T-helper 2 cell (primary cell): ENCODE measurements at places on chromosomes 1 and 21.

- DNase-seq = no peak
These were observed 9.7 kb upstream of the HMGCS2 start for GRCh38 chr1:119778359-119778758.

GRCh38 chr1:116165572-116165971 lies 54.4 kb downstream of the MAB21L3 start:
- no peak for DNase-seq

- no peak for DNase-seq
These were observed 149.1 kb downstream of the FCRL5 start for GRCh38 chr1:157403203-157403602.

GRCh38 chr1:39426346-39426745 lies 65.1 kb upstream of the BMP8A start:
- no peak for DNase-seq

DNA sequence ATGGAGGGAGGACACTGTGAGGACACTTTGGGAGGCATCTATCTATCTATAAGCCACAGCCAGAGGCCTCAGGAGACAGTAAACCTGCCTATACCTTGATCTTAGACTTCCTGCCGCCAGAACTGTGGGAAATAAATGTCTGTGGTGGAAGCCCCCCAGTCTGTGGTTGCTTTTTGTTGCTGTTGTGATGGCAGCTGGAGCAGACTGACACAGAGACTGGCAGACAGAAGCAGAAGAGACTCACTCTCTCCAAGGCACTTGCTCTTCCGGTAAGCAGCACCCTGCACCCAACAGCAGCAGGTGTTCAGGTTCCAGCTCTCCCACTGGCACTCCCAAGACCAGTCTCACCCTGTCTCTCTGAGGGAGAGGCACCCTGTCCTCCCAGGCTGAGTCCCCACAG lies 297.6 kb downstream of the TTLL7 start:
- no peak for DNase-seq

DNA sequence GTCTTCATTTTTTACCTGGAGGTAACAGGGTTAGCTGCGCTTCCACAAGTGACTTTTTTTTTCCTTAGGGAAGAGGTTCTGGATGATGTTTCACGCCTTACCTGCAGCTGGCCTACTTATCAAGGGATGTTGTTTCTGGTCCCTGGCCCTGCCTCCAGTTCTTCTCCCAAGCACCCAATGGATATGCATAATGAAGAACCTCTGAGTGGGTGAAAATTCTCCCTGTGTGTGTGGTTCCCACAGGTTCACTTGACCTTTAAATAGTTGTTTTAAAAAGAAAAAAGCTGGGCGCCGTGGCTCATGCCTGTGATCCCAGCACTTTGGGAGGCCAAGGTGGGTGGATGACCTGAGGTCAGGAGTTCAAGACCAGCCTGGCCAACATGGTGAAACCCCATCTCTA lies 31.8 kb upstream of the DPT start:
- DNase-seq = no peak

DNA sequence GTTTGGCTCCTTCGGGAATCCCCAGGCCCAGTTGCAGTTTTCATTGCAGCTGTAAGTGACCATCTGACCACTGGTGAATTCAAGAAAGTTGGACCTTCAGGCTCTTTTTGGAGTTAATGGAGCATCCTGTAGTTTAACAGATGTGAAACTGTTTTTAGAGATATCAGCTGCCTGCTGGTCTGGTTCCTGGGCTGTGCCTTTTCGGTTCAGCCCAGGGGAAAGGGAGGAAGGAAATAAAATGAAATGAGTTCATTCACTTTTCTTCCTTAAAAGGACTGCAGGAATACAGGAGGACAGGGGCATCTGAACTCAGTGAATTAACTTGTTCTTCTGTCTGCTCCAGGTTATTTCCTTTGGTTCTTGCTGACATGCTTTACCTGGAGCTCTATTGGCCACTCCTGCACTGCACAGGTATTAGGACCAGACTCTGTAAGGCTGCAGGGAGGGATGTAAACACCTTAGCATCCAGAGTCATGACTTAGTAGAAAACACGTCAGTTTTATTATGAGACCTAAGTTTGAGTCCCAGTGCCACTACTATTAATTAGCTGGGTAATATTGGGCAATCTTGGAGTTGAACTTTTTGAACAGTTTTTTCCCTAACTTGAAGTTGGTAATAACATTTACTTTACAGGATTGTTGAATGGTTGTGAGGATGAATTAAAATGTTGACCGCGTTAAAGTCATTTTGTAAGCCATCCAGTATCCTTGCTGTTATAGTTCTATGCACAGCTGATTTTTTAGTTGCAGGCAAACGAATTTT lies 83.6 kb downstream of the LRRC8D start:
- DNase-seq = no peak

DNA sequence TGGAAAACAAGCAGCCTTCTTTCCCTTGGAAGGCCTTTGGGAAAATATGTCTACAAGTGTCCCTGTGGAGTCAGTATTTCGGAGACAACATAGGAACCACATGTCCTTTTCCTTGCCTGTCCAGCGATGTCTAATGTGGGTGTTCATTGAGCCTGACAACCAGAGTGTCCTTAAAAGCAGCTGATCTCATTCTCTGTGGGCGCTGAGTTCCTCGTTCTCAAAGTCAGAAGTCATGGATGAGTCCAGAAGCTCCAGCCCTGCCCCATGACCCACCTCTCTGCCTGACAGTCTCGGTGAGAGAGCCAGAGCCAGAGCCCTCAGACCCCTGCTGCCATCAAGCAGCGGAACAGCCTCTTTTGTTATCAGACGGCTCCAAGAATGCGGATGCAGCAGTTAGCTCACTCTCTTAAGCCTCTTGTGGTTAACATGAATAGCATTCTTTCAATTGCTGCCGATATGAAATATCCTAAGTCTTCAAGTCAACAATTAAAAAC lies 329.2 kb downstream of the TGFB2 start:
- no peak for DNase-seq

- no peak for DNase-seq
These were observed 54.7 kb upstream of the EPS8L3 start for GRCh38 chr1:109818271-109818987.

- no peak for DNase-seq
These were observed 29.2 kb upstream of the HHAT start for GRCh38 chr1:210299501-210299900.

GRCh38 chr1:53126495-53126894 lies 15.9 kb downstream of the SLC1A7 start:
- no peak for DNase-seq

- no peak for DNase-seq
These were observed 14.8 kb upstream of the NCMAP start for GRCh38 chr1:24540906-24541710.

DNA sequence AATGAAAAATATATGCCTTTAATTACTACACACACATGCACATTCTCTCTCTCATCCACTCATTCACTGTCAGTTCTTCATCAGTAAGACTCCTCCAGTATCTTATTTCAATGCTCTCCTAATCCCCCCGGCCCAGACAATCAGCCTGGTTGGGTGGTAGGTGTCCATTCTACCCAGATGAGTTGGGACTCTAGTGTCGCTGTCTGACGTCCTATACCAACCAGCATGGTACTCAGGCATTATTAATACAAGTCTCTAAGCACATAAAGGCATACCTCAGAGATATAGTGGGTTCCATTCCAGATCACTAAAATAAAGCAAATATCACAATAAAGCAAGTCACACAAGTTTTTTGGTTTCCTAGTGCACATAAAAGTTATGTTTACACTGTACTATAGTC lies 19.8 kb downstream of the NRIP1 start:
- DNase-seq = no peak

DNA sequence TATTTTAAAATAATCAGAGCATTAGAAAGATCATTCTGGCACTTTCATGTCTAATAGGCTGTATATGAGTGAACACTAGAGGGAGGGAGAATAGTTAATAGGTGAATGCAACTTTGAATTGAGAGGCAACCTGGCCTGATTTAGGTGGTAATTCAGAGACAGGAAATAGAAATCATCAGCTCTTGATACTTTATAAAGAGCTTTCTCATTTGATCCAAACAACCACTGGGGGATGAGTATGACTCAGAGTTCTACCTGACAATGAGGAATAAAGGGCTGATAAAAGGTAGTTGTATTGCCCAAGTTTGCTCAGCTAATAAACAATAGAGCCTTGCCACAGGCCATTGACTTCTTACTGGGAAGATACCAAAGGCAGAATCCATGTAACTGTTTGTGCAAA lies 5.2 kb upstream of the FAM89A start:
- DNase-seq = no peak
